BJ (cell line): ENCODE measurements at places on chromosomes 6 and 20. TPM values are rescaled to one million over a fixed set of nuclear protein-coding genes. Genes with fewer than 3 reads are reported as not detected.

DNA sequence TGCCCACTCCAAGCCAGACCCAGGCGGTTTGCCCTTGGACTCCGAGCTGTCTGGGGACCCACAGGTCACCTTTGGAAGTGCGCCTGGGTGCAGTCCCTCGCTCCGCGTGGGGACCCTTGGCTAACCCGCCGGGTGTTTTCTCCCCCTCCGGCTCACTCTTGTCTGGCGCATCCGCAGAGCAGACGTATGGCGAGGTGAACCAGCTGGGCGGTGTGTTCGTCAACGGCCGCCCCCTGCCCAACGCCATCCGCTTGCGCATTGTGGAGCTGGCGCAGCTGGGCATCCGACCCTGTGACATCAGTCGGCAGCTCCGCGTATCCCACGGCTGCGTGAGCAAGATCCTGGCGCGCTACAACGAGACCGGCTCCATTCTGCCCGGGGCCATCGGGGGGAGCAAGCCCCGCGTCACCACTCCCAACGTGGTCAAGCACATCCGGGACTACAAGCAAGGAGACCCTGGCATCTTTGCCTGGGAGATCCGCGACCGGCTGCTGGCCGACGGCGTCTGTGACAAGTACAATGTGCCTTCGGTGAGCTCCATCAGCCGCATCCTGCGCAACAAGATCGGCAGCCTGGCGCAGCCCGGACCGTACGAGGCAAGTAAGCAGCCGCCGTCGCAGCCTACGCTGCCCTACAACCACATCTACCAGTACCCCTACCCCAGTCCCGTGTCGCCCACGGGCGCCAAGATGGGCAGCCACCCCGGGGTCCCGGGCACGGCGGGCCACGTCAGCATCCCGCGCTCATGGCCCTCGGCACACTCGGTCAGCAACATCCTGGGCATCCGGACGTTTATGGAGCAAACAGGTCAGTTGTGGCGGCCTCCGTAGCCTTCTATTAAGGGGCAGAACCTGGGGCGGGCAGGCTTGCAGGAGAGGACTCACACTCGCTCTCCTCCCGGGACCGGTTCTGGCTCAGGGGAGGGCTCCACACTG is 1.1 kb downstream of the PAX1 start:
- DNase-seq, result no peak

DNA sequence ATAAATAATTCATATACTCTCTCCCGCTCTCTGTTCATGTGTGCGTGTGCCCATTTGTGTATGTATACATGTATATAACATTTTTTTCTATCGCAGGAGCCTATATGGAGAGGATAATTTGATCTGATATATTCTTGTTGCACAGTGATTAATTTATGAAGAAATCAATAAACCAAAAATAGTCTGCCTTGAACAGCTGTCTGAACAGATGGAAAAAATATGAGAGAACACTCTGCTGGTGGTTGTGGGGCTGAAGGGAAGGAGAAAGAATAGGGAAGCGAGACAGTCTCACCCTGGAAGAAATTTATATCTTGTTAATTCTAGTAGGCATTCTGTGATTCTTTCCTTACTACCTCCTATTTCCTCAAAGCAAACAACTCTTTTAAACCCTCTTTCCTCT is 96.6 kb upstream of the B3GAT2 start:
- no peak for DNase-seq

DNA sequence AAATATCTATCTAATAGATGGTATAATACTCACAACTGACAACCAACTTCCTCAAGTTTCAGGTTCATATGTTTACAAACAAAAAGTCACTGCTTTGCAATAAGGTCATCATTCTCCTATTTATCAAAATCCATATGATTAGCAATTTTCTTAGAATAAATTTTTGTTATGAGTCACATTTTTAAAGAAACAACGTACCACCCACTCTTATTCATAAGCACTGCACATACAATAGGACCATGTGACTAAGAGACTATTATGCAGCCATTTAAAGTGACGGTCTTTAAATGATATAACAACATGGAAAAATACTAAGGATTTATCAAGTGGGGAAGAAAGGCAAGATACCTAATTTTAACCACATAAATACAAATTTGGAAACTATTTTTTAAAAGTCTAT is 40.0 kb downstream of the REPS1 start:
- no peak for DNase-seq

Gene FAM184A
- polyA plus RNA-seq, result not detected in 2 replicates

Gene VNN1
- polyA plus RNA-seq, result not detected in 2 replicates
